Ureter (tissue), 1 donor: ENCODE measurements at places on chromosomes 1 and 21. TPM values are rescaled to one million over a fixed set of nuclear protein-coding genes. Genes with fewer than 3 reads are reported as not detected.

DNA sequence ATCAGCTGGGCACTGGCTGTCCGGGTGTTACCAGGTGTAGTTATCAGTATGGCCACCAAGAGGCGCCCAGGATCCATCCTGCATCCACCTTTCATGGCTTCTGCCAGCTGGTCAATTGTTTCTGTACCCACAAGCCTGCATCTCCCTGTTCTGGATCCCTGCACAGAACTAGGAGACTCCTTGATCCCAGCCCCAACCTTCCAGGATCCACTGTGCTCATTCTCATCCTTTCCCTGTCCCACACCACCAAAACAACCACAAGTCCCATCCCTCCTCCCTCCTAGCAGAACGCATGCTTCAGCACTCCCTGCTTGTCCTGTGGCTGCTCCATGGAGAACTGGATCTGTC is 27.2 kb upstream of the FOXE3 start:
- DNase-seq: peak; percentile 61

The FAM151A gene
- total RNA-seq: not detected

The FGR gene
- 17.2 TPM for total RNA-seq

DNA sequence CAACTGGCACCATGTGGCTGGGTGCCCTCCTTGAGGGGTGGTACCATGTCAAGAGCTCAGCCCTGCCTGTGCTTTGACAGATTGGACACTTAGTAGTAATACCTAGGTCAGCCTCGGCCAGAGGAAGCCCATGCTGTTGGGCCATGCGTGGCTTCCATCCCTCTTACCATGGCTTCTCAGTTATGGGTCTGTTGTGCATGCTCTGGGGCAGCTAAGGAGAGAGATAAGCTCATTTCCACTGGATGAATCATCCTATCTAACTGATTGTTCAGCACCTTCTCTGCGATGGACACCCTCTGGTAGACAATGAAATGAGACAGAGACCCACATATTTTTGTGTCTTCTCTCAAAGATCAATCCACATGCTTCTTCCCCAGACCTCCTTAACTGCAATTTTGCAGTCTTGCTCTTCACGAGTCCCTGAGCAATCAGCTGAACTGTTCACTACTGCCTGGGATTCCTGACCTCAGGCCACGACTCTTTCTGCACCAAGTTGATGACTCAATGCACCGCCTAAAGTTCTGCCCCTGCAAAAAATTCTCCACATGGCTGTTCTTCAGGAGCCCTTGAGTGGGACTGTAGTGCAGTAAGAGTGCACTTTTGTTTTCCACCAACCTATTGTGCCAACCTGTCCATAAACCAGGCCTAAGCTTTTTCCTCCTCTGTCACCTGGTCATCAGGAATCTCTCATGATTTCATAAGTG is 6.9 kb upstream of the TRIM62 start:
- no peak for DNase-seq

The WDR64 gene
- not detected for total RNA-seq

- no peak for DNase-seq
These were observed 98.4 kb upstream of the LYPLAL1 start for GRCh38 chr1:219075121-219075879.

The C4BPB gene
- total RNA-seq: 0.34 TPM

The TMEM52 gene
- total RNA-seq: not detected

GRCh38 chr1:72009173-72010093 is 272.9 kb downstream of the NEGR1 start:
- DNase-seq: no peak

The OR2M3 gene
- total RNA-seq: not detected

DNA sequence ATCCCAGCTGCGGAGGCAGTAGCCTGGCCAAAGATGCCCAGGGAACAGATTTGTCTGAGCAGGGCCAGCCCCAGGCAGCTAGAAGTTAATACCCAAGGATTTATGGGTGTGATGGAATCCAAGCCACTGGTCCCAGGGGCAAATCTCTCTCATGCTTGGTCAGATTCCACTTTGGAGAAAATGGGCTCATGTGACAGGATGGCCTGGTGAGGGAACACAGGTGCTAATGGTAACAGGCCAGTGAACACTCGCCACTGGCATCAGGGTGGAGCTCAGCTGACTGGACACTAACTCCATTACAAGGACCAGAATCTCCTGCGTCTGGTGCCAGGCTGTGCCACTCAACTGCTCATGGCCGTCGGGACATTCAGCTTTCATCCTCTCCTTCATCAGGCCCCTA is 12.0 kb downstream of the MDM4 start:
- no peak for DNase-seq

GRCh38 chr1:234710936-234711724 is 101.2 kb upstream of the IRF2BP2 start:
- peak; percentile 33 for DNase-seq

DNA sequence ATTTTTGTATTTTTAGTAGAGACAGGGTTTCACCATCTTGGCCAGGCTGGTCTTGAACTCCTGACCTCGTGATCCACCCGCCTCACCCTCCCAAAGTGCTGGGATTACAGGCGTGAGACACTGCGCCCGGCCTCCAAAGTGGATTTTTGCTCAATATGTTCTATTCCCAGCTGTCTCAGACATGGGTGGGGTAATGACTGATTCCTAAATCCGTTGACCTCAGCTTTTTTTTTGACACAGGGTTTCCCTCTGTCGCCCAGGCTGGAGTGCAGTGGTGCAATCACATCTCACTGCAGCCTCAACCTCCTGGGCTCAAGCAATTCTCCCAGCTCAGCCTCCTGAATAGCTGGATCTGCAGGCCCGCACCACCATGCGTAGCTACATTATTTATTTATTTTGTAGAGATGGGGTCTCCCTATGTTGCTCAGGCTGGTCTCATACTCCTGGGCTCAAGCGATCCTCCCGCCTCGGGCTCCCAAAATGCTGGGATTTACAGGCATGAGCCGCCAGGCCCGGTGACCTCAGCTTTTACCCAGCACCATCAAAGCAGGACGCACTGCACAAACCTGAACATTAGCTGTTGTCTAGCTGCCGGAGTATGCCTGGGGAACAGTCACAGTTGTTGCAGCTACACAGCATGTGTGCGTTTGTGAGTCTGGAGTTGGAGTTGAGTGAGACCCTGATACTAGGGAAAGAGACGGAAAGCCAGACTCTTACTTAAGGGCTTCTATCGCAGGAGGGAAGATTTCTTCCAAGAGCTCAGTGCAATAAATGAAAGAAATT is 43.7 kb upstream of the PSEN2 start:
- no peak for DNase-seq

DNA sequence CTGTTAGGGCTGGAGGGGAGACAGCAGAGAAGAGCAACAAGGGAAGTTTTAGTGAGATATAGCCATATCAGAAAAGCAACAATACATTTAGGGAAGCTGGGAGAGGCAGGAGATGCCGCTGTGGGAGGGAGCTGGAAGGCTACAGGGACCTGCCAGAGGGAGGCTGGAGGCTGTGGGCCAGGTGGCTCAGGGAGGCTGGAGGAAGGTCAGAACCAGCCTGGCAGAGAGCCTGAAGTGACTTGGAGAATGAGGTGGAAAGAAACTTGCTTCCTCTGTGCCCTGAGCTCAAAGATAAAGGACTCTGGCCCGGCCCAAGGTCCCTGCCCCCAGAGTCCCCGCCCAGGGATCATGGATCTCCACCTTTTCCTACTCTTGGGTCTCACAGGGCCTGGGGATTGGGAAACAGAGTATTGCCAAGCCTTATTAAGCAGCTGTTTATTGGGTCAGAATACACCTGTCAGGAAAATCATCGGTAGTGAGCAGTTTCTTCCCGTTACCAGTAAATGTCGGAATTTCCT is 85.9 kb downstream of the KIF26B start:
- no peak for DNase-seq

DNA sequence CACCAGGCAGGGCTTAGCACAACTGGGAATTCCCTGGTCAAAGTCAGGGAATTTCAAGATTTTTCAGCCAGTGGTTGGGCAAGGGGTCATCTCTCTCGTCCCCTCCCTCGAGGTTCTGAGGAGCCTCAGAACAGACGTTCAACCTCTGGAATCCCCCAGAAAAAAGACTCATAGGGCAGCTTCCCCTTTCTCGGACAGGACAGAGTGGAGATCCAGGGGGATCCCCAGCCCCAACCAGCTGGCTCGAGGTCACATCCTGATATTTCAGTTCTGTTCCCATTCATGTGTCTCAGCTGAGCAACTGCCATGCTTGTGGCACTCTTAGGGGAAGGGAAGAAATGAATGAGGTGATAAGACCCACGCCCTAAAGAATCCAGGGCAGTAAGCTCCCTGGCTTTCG is 4.9 kb upstream of the LAD1 start:
- no peak for DNase-seq

- no peak for DNase-seq
These were observed 58.3 kb upstream of the VAMP3 start for GRCh38 chr1:7712731-7713323.

The SLC45A3 gene
- 3.7 TPM for total RNA-seq

The TAS1R1 gene
- not detected for total RNA-seq

DNA sequence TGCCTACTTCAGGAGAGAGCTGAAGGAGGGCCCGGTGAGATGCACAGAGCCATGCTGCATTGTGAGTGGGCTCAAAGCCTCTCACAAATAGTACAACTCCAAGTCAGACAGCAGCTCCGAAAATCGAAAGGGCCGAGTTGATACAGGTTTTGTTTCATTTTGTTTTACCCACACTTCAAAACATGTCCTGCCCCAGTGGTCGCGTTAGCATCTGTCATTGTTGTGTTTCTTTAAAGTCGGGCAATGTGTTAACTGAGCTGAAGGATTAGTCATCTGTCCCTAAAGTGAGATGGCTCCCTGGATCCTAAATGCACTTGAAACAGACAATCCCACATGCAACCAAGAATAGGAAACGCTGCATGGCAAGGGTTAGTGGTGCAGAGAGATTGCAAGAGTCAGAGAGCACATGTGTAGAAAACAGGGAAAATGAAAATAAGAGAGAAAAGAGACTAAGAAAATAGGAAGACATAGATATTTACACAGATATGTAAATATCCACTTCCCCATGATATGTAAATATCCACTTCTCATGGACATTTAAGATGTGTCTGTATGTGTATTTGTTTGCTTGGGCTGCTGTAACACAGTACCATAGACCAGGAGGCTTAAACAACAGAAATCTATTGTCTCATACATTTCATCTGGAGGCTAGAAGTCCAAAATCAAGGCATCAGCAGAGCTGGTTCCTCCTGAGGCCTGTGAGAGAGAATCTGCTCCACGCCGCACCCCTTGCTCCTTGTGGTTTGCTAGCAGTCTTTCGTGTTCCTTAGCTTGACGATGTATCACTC is 131.4 kb upstream of the RAB4A start:
- DNase-seq: no peak

- DNase-seq: no peak
These were observed 9.8 kb downstream of the PTGFR start for GRCh38 chr1:78500529-78500928.

GRCh38 chr1:165496501-165496900 is 47.3 kb upstream of the LRRC52 start:
- DNase-seq: no peak

- DNase-seq: no peak
These were observed 276.9 kb upstream of the SNX7 start for GRCh38 chr1:98384461-98385141.

DNA sequence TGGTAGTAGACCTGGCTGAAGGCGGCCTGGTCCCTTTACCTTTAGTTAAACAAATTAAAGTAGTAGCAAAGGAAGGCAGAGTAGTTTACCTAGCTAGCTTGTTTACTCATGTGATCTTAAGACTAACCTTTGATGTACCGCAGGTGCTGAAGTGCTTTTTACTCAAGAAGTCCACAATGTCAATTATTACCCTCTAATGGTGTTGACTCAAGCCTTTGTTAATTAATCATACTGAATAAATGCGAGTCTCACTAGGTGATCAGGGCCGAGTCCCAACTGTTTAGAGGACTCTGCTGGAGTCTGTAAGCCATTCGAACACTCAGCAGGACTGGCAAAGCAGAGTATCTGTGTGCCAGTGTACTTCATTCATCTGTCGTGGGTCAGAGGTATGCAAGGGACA is 381.1 kb upstream of the NCAM2 start:
- DNase-seq: no peak

DNA sequence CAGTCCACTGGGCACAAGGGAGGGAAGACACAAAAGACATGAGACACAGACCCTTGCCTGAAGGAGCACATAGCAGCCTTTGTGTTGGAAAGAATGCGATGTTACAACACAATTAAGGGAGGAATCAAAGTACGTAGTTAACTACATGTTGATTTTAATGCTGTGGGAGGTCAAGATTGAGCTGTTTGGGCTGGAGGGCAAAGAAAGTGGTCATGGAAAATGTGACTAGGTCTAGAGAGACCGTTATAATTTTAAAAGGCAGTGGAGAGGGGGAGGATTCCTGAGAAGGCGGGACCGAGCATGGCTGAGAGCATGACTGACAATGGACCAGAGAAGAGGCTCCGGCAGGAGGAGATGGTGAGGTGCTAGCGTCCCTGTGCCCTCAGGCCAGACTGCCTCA is 111.8 kb upstream of the ATP1A1 start:
- peak; percentile 39 for DNase-seq

The NLRP3 gene
- 1.9 TPM for total RNA-seq

GRCh38 chr1:202681736-202682420 is 28.4 kb downstream of the SYT2 start:
- no peak for DNase-seq

The UBE2U gene
- total RNA-seq: not detected

- no peak for DNase-seq
These were observed 3.8 kb upstream of the GOLT1A start for GRCh38 chr1:204217648-204218000.

The RGSL1 gene
- not detected for total RNA-seq

The KCNC4 gene
- 5.2 TPM for total RNA-seq

The IBA57 gene
- total RNA-seq: 11.5 TPM

DNA sequence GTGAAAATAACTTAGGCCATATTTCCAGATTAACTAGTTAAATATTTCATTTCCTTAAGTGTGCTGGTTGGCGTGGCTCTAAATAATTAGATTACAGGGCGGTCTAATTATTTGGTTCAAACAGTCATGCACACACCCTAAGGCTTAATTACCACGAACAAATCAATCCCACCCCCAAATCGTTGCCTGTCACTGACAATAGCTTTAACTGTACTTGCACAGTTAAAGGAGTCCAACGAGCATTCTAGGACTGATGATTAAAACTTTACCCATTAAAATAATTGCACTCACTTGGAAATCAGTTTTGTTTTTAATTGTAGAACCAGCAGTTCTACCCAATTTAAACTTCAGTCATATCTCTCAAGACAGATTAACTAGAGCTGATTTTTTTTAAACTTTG is 1.5 kb upstream of the POU2F1 start:
- no peak for DNase-seq

DNA sequence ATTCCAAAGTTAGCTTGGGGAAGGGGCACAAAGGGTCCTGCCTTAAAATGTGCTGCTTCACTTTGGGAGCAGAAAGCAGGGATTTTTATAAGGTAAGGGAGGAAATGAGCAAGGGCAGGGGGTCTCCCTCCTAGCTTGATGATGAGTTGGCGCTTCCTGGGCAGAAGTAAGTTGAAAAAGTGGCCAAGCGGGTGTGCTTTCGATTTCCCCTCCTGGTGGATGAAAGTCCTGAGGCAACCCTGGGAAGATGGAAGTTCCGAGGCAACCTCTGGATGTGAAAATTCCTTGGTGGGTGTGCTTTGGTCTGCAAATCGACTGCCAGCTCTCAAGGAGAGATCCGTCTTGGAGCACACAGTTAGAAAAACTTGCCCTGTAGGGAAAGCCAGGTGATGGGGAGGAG is 41.7 kb upstream of the CD2 start:
- DNase-seq: no peak
